Heart left ventricle (tissue), 16 donors: ENCODE measurements at places on chromosomes 2 and 18.

- no peaks in the 10 kb centered on the region for H3K27me3 ChIP-seq
- H3K4me3 ChIP-seq = no peak overlapping the region
- no peaks in the 10 kb centered on the region for H3K4me1 ChIP-seq
- no peaks in the 10 kb centered on the region for H3K36me3 ChIP-seq
- no peak for DNase-seq
Observed at GRCh38 chr2:137838255-137839092, 125.8 kb upstream of the HNMT start.

GRCh38 chr18:5979176-5979888 lies 84.0 kb upstream of the TMEM200C start:
- H3K27ac ChIP-seq = no peak overlapping the region
- DNase-seq = no peak
- H3K4me3 ChIP-seq = no peak overlapping the region
- peaks cover 10% of the 10 kb centered on the region for H3K4me1 ChIP-seq
- no peaks in the 10 kb centered on the region for H3K36me3 ChIP-seq

GRCh38 chr2:19078709-19079108 lies 279.7 kb downstream of the OSR1 start:
- DNase-seq = no peak
- no peaks in the 10 kb centered on the region for H3K36me3 ChIP-seq
- H3K27me3 ChIP-seq = no peaks in the 10 kb centered on the region
- no peak overlapping the region for H3K4me3 ChIP-seq

GRCh38 chr2:7437141-7437540 lies 519.9 kb downstream of the RNF144A start:
- no peaks in the 10 kb centered on the region for H3K36me3 ChIP-seq
- H3K4me3 ChIP-seq = no peak overlapping the region
- no peak overlapping the region for H3K27ac ChIP-seq
- no peaks in the 10 kb centered on the region for H3K27me3 ChIP-seq
- DNase-seq = no peak

DNA sequence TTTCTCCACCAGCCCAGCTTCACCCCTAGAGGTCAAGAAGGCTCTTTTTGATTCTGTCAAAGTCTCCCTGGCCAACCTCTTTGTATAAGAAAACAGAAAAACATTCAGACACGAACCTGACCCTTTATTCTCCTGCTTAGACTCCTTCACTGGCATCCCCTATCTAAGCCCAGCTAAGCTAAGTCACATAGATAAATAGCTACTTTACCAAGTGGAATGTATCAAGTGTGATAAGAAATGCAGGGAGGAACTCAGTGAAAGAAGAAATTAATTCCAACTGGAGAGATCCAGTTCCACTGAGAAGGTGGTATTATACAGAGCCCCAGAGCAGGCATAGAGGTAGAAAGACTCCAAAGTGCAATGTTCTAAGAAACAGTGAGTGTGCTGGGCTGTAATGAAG lies 489.5 kb downstream of the TNS1 start:
- no peak for DNase-seq
- H3K27me3 ChIP-seq = no peaks in the 10 kb centered on the region
- H3K4me3 ChIP-seq = no peak overlapping the region
